Activated CD4-positive, alpha-beta T cell treated with anti-CD3 and anti-CD28 coated beads, Interleukin-2, amount 10 ng/mL, durations not matched to agents 7 days and 5 days (primary cell): ENCODE measurements at places on chromosomes 12 and 14.

DNA sequence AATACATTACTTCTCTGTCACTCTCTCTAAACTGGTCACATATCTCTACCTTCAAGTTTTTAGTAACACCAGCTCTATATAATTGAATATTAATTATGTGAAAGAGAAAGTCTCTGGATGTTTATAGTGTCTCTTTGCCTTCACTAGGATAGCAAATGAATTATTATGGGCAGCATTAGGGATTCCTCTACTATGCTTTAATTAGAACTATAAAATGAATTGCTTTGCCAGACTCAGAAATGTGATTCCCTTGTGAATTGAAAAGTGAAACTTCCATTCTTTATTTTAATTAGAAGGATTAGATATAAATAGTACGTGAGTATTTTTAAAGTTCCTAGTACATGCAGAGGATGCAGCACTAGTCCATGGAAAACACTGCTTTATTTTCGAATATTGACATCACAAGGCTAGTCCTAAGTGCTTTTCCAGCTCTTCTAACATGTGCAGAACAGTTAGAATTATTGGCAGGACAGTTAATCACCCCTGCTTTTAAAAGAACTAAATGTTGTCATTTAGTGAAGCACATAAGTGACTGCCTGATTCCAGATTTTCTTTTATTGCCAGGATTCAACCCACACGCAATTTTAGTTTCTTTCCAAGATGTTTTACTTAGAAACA, 23.0 kb upstream of the REP15 start:
- DNase-seq = no peak

GRCh38 chr12:2273288-2273687, 220.5 kb downstream of the CACNA1C start:
- no peak for DNase-seq

DNA sequence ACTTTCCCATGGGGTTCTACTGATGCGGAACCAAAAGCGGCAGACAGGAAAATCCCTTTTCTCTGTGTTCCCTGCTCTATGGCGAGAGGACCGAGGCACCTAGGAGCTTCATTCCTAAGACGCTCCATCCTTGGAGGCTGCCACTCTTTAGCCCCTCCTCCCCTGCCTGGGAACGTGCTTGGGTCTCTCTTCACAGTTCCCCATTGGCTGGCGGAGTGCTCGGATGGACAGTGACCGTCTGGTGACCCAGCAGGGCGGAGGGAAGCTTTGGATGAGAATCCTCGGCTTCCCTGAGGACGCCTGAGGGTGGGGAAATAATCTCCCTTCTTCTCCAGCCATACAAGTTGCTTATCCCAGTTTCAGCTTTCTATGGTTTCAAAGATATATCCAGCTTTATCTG, 37.3 kb downstream of the KCNA5 start:
- DNase-seq = no peak

DNA sequence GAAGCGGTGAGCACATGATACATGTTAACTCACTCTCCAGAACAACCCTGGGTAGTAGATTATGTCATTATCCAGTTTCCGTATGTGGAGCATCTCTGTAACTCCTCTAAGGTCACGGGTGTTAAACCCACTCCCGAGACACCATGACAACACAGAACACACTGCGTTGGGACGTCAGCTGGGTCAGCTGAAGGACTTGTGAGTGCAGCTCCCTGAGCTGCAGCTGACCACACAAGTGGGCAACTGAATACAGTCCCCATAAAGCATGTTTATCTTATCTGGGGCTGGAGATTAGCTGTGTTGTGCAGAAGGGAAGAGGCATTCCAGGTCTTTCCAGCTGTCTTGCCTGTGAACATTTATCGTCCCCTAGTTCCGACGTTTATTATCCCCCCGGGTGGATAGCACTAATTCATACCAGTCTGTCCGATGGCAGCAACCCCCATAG, 211.5 kb downstream of the CHST11 start:
- no peak for DNase-seq
